ENCODE measurements at places on chromosomes 7 and 10. TPM values are rescaled to one million over a fixed set of nuclear protein-coding genes. Genes with fewer than 3 reads are reported as not detected.

GRCh38 chr7:66517212-66517909 is 111.3 kb upstream of the KCTD7 start:
- no peak for DNase-seq

DNA sequence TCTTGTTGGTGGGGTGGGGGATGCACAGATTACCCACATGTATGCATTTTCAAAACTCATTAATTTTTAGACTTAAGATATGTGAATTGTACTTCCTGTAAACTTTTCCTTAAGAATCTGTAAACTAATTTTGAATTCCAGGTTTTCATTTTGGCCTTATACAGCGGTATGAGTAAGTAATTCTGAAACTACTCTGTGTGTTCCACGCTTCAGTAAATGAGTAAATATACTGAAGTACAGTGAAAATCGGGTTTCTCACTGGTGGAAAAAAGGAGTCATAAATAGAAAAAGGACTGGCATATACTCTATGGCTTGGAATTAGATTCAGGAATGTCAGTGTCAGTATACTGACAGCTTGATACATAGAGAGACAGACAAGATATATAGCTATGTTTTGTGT is 72.8 kb downstream of the CTTNBP2 start:
- no peak for DNase-seq

DNA sequence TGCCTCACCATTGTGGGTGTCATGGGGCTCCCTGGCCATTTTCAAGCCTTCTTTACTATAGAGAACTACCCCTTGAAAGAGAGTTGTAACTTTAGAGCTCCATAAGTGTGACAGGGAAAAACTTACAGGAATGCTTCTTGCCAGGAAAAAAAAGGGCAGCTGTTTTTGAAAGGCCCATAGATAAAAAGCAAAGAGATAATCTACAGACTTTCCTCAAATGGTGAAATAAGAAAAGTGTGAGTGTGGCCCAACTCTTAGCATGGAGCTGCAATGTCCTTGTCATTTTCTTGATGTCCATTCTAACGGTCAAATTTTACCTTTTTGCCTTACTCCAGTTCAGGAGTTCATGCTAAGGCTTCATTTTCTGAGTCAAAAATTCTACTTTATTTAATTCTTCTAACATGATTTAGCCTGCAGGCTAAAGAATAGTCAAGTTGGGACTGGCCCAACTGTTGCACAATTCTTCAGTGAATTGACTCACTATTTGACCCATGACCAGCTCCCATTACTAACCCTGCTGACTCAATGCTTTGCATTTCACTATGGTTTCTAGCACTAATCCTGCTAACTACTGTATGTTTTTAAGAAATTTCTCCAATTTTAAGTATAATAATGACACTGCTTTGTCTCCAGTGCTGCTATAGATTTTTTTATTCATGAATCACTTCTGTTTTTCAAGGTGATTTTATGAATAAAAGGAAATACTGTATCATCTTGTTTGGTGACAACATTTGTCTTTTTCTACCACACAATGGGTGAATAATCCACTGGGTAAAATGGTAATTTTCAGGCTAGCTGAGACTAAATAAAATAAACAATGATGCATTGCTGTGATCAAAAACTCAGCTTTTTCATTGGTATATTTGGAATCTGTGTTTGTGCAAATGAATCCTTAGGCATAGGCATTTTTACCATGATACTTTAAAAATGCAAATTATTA is 41.4 kb upstream of the SGCE start:
- peak; percentile 92 for DNase-seq

- DNase-seq: no peak
These were observed 596.4 kb upstream of the GHITM start for GRCh38 chr10:83542774-83543411.

DNA sequence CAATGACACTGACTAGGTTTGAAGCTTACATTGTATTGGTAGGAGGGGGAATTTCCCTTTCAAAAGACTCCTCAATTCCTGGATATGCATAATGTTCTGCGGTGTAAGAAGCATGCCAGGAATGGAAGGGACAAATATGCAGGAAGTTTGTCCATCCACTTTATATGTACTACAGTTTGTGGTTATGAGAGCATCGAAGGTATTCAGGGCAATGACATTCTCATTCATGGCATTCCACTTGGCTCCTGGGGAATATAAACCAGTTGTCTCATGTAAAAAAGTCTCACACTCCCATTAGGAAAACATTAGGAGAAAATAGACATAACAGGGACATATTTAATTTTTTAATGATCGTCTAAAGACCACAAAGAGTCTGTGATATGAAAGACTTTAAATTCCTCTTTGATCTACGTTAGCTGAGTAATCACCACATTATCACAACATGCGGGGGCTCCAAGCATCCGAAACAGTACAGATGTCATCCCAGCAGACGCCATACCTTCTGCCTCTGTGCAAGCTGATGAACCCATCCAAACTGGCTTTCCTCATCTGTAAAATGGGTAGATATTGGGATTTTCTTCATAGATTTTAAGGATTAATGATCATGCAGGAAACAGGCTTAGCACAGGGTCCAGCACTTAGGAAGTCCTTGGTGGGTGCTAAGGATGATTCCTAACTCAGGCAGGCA is 675.3 kb downstream of the INHBA start:
- DNase-seq: peak; percentile 98

DNA sequence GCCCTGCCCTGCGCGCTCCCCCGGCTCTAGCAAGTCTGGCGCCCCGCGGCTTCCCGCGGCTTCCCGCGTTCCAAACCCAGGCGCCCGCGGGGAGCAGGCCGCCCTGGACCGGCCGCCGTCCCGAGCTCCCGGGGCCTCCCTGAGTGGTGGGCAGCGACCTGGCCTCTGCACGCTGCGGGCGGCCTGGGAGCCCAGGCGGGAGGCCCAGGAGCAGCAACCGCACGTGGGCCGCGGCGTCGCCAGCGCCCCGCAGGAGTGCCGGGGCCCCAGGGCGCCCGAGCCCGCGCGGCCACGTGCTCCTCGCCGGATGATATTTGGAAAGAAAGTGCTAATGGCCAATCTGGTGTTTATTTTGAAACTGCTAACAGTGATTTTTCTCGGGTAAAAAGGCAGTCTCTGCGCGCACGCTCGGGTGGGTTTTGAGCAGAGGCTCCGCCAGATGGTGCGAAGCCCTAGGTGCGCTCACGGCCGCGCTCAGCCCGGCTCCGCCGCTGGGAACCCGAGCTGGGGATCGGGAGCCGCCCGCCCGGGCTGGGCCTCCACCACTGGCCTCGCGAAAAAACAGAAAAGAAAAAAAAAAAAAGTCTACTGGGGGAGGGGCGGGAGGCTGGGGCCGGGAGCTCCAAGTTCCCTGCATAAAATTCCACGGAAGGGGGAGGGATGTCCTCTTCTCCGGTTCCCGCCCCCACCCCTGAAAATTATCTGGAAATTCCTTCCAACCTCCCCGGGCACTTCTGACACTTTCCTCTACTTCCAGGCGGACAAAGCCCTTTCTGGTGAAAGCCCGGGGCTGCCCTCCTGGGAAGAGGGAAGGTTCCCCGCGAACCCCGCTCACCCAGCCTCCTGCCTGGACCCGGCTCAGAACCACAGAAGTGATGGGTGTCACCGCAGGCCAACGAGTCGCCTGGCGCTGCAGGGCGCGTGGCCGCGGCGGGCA is 4.3 kb downstream of the EBF3 start:
- no peak for DNase-seq

DNA sequence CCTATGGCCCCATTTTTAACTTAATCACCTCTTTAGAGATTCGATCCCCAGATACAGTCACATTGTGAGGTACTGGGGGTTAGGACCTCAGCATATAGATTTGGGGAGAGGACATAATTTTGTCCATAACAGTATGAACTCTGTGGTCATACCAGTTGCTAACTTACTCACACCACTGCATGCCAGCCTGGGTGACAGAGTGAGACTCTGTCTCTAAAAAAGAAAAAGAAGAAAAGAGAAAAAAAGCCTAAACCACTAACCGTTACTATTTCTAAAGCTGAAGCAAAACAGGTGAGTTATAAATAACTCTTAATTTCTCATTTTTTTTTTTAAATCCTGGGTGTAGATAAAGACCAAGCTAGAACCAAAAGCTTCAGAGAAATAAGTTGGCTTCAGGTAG is 155.1 kb upstream of the AUTS2 start:
- DNase-seq: no peak

DNA sequence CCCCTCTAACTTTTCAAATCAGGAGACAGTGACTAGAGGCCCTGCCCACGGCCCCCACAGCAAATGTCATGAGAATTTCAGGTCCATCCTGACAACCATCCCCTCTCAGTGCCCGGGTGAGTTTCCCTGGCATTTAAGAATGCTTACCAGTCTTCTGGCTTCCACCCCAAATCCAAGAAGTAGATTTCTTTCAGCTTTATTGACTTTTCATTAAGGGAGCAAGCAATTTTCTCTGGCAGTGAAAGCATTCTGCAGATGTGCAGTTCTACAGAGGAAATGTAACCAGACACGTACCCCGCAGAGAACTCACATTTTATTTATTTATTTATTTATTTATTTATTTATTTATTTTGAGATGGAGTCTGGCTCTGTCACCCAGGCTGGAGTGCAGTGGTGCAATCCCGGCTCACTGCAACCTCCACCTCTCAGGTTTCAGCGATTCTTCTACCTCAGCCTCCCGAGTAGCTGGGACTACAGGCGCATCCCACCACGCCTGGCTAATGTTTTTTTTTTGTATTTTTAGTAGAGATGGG is 120.9 kb upstream of the KCTD7 start:
- no peak for DNase-seq

DNA sequence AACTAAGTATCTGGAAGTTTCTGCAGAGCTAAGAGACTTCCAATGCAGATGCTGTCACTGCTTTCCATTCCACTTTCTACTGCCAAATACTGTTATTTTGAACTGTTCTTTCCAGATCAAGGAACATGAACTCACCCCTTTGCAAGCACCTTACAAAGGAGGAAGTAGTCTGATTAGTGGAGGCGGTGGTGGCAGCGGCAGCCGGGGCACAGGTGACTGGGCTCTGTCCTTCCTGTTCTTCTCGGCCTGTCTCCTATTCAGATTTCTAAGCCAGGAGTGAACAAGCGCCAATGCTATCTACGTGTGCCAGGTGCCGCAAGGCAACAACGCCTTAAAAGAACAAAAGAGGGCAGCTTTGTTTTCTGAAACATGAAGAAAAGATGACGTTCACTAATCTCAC is 44.9 kb downstream of the BEND7 start:
- no peak for DNase-seq

- DNase-seq: no peak
These were observed 4.0 kb upstream of the GIMAP8 start for GRCh38 chr7:150446288-150446938.

DNA sequence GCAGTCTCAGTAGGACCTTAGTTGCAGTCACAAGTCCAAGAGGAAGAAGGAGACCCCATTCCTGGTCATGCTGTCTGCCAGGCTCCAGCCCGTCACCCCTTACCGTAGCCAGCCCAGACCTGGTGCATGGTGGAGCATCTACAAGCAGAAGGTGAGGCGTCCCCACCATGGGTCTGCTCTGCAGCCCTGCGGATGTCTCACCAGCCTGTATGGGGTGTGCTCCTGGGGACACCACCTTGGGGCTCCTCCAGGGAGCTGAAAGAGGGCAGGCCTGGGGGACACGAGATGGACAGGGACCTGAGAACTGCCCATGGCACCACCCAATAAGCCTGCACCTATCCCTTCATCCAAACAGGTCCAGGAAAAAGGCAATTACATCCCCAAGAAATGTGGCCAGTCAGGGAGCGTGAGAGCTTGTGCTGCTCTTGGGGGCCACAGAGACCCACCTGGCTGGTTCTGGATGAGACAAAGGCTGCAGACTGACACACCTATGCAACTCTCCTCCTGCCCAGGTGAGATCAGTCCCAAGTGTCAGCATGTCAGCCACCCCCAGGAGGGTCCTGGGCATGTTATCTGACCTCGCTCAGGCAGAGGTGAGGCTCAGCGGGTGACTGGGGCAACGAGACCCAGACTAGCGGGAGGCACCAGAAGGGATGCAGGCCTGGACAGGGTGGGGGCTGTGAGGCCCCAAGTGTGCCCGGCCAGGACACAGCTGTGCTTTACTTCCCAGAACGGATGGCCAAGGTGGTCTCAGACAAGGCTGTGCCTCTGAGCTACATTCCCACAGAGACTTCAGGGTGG is 84.5 kb upstream of the RET start:
- DNase-seq: no peak

DNA sequence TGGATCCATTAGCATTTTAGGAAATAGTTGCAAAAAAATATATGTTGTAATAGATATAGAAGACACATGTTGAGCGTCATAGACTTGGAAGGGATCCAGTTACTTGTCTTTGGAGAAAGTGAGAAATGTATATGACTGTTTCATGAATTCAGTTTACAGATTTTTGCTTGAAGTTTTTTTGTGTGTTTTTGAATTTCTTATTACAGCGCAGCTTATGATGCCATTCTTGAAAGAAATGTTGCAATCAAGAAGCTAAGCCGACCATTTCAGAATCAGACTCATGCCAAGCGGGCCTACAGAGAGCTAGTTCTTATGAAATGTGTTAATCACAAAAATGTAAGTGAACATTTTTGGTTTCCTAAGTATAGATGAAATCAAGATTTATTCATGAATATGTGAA is 98.2 kb downstream of the MAPK8 start:
- DNase-seq: no peak

- no peak for DNase-seq
These were observed 682.8 kb downstream of the KCNMA1 start for GRCh38 chr10:76954838-76955237.

DNA sequence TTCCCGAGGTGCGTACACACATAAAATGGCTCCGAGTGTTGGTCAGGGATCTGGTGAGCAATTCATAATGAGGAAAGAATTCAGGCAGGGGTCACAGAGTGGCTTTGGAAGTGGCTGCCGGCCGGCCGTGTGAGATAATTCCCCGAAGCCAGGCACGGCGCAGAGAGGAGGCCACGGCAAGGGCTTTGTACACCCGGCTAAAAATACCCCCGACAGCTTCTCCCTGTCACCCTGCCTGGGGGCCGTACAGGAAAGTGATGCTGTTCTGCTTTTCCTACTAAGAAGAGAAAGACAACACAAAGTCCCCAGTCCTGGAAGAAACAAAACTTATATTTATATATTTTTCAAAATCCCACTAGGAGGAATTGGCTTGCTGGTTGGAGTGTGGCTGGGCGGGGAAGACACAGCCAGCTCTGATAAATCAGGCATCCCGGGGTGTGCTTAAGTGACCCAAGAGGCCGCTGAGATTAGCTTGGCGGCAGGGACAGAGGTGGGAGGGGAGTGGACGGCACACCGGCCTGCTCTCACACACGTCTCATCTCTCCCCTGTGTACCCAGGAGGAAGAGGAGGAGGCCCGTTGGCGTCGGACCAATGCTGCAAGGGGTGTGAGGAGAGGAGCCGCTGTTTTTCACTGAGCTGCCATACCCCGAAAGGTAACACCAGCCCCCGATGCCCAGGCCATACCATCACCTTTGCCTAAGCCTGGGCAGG is 70.5 kb downstream of the ZMIZ1 start:
- no peak for DNase-seq

FAM221A gene
- total RNA-seq: 13.2 TPM

ZNF467 gene
- total RNA-seq: 0.12 TPM

GTF2IRD1 gene
- total RNA-seq: 28.0 TPM

LFNG gene
- total RNA-seq: 37.0 TPM

LLCFC1 gene
- total RNA-seq: not detected

ZSCAN25 gene
- total RNA-seq: 11.0 TPM

PDE6C gene
- total RNA-seq: not detected

TAS2R4 gene
- 0.14 TPM for total RNA-seq

FAM237B gene
- not detected for total RNA-seq

LRRC61 gene
- total RNA-seq: 45.4 TPM

Data from epithelial cell of proximal tubule (primary cell).